ENCODE measurements at places on chromosomes 1 and 21.
A peak's percentile ranks its signal among the peaks of the same experiment; 100 is the strongest.

GRCh38 chr1:155070721-155071569 lies 7.4 kb downstream of the EFNA4 start:
- peak; percentile 75 for DNase-seq

GRCh38 chr1:226725897-226726267 lies 13.2 kb downstream of the ITPKB start:
- DNase-seq: no peak

- DNase-seq: no peak
Measured at GRCh38 chr1:193762236-193762635, 575.8 kb upstream of the B3GALT2 start.

DNA sequence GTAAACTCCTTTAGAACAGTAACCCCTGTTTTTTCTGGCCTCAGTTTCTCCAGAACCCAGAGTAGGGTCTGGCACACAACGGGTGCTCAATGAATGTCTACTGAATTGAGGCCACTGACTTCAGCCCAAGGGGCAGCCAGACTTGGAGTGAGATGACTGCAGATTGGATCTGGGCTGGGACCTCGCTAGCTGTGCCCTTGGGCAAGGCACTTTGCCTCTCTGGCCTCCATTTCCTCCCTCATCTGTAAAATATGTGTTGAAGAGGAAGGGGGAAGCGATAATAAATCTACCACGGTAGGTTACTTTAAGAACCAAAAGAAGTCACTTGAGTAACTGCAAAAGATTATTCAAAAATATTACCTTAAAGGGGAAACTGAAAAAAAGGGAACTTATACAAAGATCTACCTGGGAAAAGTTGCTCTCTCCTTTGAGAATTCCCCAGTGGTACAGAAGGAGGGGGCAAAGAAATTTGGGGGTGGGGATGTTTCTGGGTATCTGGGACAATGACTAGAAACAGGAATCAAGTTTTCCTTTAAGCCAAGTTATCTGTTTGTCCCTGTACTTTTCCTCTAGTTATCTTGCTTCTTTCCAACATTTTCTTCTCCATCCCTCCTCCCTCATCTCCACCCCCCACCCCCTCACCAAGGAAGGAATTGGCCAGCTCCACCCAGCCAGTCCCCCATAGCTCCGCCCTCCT lies 394 bp upstream of the GRHL3 start:
- no peak for DNase-seq

DNA sequence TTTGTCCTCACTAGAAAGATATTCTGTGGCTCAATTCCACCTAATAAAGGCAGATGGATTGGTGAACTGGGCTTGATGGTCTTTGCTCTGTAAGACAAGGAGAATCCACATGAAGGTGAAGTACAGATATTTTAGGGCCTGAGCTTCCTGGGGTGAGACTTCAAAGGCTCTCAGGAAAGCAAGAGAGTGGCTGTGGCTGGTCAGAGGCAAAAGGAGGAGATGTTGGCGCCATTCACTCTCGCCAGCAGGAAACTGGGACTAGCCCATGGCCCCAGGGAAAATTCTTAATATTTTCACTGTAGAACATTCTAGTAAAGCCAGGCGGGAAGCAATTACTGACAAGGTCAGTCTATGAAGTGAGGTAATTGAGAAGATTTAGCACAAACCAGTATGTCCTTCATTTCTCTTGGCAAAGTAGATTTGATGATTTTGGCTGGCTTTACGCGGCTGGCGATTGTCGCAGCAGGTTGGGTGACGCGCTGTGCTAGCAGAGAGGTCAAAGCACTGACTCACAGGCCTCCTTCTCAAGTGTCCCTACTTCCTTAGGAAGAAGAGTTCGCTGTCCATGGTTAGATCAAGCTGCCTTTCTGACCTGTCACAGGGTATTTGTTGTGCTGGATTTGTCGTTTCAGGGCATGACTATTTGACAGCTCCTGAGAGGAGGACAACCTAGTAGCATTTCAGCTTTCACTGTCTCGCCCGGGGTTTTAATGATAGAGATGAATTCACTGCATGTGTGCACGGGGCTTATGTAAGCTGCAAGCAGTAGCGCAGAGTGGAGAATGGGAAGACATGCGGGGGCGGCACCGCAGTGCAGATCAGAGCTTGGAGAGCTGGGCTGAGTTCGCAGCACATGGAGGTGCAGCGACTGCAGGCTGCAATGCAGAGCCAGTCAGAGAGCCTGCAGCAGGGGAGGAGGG lies 32.7 kb downstream of the XCL1 start:
- DNase-seq: no peak

GRCh38 chr1:14421295-14421976 lies 177.0 kb upstream of the KAZN start:
- no peak for DNase-seq

- no peak for DNase-seq
Measured at GRCh38 chr1:165069829-165070228, 286.7 kb downstream of the LMX1A start.

DNA sequence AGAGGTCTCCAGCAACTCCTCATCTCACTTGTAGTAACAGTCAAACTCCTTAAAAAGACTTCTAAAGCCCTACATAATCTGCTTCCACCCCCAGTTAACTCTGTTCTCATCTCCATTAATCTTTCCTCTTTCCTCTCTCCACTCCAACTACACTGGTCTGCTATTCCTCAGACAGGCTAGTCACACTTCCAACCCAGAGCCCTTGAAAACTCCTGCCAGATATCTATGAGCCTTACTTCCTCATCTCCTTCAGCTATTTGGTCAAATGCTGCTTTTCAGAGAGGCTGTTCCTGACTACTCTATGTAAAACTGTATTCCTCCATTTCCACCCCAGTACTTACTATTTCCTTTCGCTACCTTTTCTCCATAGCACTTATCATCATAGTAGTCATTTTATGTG lies 24.4 kb downstream of the PCP4L1 start:
- DNase-seq: no peak

- no peak for DNase-seq
Measured at GRCh38 chr1:165395901-165396300, 39.4 kb upstream of the LMX1A start.

DNA sequence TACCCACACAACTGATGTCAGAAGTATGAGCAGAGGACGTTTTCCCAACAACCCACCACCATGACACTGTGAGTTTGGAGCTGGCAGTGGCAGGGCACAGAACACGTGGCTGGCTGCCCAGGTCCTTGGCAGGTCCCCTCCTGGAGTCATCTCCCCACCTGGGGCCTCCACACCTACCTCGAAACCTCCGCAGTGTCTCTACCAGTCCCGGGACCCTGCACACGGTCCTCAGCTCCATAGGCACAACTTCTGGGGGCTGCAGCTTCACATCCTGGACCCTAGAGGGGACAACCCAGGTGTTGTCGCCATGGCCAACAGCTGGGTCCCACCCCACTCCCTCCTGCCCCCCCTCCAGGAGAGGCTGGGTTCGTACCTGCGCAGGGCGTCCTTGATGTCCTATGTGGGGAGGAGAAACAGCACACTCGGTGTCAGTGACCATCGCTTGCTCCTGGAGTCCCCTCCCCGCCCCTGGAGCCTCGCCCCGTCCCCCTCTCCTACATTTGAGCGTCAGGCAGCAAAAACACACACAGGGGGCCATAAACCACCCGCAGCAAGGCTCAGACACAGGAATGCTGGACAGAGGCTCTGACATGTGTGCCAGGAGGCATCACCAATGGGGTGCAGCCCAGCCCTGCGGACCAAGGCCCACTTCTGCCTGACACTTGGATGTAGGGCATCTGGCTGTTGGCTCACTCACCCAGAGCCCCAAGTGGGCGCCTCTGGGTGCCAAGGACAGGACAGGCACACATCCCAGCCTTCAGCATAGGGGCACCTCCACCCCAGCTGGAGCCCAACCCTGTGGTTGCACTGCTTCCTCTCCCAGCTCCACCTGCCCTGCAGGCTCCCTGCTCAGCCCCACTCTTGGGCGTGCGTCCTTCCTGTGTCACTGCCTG lies 9.6 kb downstream of the TRIM11 start:
- no peak for DNase-seq

GRCh38 chr1:223230161-223230881 lies 87.3 kb upstream of the TLR5 start:
- DNase-seq: peak; percentile 44

GRCh38 chr1:189500778-189501177 lies 976.9 kb downstream of the BRINP3 start:
- no peak for DNase-seq

DNA sequence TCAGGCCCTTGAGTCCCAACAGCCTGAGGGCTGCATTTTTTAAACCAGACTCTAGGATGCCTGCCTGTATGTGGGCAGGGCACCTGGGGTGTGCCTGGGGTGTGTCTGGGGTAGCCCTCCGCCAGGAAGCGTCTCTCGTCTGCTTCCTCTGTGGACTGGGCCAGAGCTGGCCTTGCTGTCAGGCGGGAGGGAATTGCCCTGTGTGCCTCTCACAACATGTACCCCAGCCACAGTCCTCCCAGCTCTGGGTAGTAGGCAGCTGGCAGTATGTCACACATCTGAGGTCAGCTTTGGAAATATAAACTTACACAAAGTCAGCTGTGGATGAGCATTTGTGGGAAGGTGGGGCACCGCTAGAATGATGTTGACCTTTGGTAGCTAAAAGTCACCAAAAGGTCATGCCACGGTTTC lies 13.0 kb downstream of the TRAF5 start:
- no peak for DNase-seq

DNA sequence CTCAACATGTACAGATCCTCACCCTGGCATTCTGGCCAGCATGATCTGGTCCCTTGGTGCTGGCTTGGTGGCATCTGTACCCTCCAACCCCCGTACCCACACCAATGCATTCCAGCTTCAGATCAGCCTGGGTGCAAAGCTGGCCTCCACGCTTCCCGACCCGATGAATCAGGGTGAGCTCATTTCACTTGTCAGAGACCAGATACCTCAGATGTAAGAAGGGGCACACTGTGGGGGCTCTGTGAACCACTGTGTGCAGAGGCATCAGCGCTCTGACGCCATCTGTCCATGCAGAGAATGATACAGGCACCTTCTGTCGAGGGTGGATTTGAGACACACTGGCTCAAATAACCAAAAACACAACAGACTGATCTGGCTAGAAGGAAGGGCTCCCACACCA lies 76.6 kb downstream of the DMRTB1 start:
- DNase-seq: no peak

- no peak for DNase-seq
Measured at GRCh38 chr1:65791801-65792668, 660 bp upstream of the PDE4B start.

DNA sequence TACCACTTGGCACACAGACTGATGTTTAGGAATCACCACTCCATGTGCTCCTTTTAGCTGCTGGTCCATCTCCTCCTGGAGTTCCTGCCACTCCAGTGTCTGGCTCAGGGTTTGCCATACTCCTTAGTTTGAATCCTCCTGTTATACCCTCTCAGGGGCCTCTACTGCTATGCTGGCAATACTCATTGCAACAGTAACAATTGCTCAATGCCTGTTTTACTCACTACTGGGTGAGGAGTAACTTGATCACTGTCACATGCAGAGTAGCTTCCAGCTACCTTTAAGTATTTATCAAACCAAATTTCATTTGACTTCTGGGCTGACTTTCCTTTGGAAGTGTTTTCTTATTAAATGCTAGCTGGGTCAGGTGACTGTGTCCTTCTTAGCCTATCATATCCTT lies 107.2 kb upstream of the WLS start:
- no peak for DNase-seq

DNA sequence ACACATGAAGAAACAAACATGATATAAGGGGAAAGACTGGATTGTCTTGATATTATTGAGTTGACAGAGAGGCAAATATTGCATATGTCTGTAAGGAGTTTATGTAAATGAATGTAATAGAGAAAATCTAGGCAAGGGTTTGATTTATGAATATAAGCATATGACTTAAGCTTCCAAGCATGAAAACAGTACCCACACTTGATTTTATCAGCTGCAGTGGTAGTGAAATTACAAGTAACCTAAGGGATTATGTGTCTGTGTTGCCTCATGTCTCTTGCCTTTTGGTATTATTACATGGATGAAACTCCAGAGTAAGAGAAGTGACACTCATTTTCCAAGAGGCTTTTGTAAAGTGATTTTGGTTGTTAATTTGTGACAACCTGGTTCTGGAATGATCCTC lies 1678.9 kb downstream of the KCNT2 start:
- DNase-seq: no peak

DNA sequence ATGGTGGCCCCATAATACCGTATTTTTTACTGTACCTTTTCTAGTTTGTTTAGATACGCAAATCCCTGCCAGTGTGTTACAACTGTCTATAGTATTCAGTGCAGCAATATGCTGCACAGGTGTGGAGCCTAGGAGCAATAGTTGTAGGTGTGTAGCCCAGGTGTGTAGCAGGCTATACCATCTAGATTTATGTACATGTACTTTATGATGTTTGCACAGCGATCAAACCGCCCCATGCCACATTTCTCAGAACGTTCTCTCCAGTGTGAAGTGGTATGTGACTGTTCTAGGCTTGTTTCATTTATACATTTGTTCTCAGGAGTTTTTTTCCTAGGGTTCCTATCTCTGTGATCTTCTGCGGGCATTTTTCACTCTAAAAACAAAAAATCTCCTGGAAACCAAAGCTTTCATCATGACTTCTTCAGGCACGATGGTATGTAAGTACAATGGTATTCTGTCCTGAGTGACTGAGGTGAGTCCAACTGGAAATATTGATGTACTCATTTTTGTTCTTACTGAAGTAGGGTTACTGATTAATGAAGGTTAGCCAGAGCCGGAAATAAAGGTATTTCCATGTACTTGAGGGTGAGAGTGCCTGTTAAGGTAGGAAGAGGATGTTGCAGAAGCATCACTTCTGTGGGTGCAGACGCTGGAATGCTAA lies 153.0 kb downstream of the GABPA start:
- DNase-seq: no peak

- DNase-seq: no peak
Measured at GRCh38 chr21:44087426-44088400, 19.5 kb upstream of the PWP2 start.

GRCh38 chr1:88139633-88140032 lies 544.4 kb upstream of the PKN2 start:
- no peak for DNase-seq

- peak; percentile 42 for DNase-seq
Measured at GRCh38 chr1:39657923-39658485, 13.9 kb downstream of the NT5C1A start.

DNA sequence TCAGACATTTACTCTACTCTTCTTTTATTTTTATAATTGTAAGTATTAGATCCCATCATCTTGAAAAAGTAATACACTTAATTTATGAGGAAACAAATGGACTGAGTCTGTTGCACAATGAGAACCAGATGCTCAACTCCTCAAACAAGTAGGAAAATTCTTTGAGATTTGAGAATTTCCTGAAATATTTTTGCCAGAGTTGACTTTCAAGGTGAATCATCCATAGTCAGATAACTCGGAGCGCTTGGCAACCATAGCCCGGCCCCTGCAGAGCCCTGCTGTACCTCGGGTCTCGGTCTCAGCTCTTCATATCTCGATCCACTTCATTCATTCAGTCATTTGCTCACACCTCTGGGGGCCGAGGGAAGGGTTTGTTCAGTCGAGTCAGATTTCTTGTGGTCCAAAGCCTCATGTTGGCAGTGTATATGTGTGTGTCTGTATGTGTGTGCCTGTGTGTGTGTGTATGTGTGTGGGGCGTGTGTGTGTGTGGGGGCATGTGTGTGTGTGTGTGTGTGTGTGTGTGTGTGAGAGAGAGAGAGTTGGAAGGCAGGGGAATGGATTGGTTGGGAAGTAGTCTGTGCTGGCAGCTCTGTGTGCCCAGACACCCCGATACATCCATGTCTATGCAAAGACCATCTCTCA lies 18.1 kb upstream of the PCP4 start:
- no peak for DNase-seq

GRCh38 chr21:16838331-16838730 lies 674.5 kb upstream of the CXADR start:
- no peak for DNase-seq
